CD4-positive, alpha-beta T cell (primary cell): ENCODE measurements at places on chromosomes 6 and 20.
A peak's percentile ranks its signal among the peaks of the same experiment; 100 is the strongest.

GRCh38 chr6:167842457-167842856, 15.7 kb downstream of the AFDN start:
- no peak for DNase-seq

GRCh38 chr6:125046107-125046925, 84.1 kb downstream of the RNF217 start:
- DNase-seq = no peak

- no peak for DNase-seq
Observed at GRCh38 chr6:37669306-37669705, 28.4 kb downstream of the MDGA1 start.

DNA sequence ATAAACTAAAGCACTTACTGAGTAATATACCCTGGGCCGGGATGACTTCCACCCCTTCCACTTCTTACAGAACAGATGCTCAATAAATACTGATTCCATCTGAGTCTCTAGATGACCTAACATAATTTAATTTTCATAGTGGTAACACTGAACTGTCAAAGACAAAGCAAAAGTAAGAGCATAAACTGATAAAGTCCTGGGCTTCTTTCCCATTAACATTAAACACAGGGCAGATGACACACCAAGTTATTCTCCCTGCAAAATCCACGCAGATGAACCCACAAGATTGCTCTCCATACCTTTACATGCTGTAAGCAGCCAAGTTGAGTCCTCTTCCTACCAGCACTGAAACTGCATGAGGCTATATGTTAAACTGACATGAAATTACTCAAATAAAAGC, 27.1 kb downstream of the AGPAT4 start:
- DNase-seq = no peak

GRCh38 chr6:53556986-53557715, 12.2 kb upstream of the GCLC start:
- DNase-seq = no peak

GRCh38 chr6:466564-466963, 75.0 kb downstream of the IRF4 start:
- no peak for DNase-seq

- DNase-seq = no peak
Observed at GRCh38 chr20:13717631-13718044, 67.1 kb downstream of the ESF1 start.

- no peak for DNase-seq
Observed at GRCh38 chr6:3422435-3423070, 34.3 kb downstream of the SLC22A23 start.

DNA sequence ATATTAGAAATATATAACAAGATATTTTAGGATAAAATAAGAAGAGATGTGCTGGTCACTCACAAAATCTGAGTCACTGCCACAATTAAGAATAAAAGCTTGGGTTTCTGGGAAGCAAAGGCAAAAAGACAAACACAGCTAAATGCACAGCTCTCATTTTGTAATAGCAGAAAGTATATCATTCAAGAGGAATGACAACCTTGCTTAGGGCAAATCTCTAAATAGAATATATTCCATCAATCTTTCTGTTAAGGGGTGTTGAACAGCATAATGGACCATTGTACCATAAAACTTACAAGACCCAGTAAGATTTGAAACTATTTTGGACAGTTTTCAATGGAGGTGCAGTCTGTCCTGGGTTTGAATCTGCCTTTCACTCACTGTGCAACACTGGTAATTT, 464.9 kb upstream of the SOX4 start:
- no peak for DNase-seq

DNA sequence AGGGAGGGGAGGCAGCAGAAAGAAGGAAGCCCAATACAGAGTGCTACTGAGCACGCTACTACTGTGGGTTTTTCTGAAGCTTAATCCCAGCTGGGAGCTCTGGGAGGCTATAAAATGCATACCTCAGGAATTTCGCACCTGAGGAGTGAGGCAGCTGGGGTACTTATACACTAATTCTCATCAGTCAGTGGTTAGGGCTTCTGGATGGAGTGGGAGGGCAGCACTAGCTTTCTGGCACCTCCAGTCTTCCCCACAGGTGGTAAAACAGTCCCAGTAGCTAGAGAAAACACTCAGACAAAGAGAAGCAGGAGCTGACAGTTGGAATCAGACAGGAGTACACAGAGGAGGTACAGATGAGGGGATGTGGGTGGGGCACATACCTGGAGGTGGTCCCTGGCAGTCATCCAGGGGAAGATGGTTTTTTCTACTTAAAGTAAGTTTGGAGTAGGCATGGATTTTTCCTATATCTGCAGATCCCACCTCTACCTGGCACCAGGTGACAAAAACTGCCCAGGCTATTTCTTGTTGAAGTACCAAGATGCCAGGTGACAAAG, 37.8 kb downstream of the CPXM1 start:
- DNase-seq = no peak

DNA sequence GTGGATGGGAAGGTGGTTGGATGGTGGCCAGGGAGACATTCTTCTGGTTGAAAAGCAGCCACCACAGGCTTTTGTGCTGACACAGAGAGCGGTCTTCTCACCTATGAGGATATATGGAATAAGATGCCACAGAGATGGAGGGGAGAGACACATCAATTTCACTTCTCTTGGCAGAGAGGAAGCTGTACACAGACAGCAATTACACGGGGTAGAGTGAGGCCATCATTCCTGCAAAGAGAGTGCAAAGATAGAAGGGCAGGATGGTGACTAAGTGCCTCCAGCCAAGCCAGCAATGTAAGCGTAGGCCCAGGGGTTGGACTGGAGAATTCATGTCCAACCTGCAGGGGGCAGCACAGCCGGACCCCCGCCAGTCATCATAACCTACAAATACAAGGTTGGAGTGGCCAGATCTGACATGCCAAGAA, 56.4 kb downstream of the NRN1 start:
- no peak for DNase-seq

- no peak for DNase-seq
Observed at GRCh38 chr20:375265-375889, 5.2 kb upstream of the TRIB3 start.

DNA sequence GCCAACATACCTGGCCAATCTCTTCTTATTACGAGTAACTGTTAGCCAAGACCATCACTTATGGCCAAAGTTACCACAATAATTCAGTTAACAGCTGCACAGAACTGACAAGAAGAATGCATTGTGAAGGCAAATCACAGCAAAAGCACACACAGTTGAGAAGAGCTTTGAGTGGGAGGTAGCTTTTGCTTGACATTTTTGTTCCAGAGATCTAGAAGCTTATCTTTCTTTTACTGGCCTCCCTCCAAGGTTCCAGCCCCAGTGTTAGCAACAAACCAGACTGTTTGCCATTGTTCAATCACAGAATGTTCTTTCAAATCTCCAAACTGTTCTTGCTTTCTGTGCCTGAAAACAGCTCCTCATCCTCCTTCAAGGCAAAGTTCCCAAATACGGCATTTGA, 35.9 kb upstream of the IRAK1BP1 start:
- DNase-seq = no peak

- no peak for DNase-seq
Observed at GRCh38 chr6:41635365-41635764, 2.9 kb upstream of the MDFI start.

- no peak for DNase-seq
Observed at GRCh38 chr6:164569509-164569908, 739.9 kb downstream of the C6orf118 start.

- no peak for DNase-seq
Observed at GRCh38 chr6:91879386-91879995, 1292.6 kb upstream of the MAP3K7 start.

GRCh38 chr20:23269954-23270353, 80.6 kb upstream of the NXT1 start:
- DNase-seq = no peak

GRCh38 chr6:53862662-53863462, 68.1 kb downstream of the LRRC1 start:
- no peak for DNase-seq

DNA sequence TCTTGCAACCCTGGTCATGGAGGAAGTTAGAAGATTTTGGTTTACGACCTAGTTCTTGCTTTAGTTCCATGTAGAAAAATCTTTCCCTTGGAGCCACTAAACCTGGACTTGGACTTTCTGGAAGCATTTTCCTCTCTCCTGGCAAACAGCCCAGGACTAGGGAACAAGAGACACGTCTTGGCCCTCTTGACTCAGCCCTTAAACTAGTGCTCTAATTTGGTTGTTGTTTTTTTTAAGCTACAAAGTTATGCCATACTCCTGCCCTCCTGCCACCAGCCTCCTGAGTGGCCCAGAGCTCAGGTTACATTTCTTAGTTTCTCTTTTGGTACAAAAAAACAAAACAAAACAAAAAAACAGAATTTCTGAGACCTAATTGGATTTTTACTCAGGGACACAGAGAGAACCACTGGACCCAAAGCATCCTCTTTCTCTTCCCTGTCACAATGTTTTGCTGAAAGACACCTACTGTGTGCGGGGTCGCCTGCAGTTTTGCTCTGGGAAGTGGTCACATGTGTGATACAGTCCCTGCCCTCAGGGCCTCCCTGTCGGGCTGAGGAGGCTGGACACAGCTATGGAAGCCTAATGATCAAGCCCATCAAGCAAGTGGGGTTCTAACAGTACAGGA, 32.3 kb upstream of the SCUBE3 start:
- no peak for DNase-seq

- no peak for DNase-seq
Observed at GRCh38 chr20:52926505-52926904, 45.7 kb upstream of the TSHZ2 start.

DNA sequence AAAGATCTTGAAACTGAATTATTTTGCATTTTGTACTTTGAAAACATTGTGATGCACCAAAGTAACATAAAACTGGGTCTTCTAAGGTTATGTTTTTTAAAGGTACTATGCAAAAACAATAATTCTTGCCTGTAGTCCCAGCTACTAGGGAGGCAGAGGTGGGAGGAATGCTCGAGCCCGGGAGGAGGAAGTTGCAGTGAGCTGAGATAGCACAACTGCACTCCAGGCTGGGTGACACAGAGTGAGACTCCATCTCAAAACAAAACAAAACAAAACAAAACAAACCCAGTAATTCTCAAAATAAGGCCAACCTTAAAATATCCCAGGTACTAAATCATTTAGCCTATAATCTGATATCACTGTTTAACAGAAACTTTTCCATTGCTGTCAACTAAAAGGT, 269.6 kb downstream of the KHDC1L start:
- DNase-seq = no peak

GRCh38 chr6:151822252-151823111, 15.0 kb downstream of the ESR1 start:
- no peak for DNase-seq

- DNase-seq = no peak
Observed at GRCh38 chr6:24660105-24660504, 6.6 kb downstream of the TDP2 start.

DNA sequence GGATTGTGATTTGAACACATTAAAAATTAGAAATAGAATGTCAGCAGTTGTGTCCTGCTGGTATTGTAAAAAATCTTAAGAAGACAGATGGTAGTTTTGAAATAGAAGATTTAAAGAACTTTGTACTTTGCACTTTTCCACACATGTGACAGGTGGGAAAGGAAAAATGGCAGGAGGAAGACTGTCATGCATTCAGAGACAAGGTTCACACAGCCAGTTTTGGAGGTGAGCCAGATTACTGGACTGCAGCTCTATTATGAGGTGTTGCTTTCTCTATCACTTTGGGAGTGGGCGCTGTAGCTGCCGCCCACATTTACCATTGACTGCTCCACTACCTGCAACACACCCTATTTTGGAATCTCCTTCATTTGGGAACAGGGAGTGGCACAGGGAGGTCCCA, 12.1 kb upstream of the NDUFAF4 start:
- no peak for DNase-seq

DNA sequence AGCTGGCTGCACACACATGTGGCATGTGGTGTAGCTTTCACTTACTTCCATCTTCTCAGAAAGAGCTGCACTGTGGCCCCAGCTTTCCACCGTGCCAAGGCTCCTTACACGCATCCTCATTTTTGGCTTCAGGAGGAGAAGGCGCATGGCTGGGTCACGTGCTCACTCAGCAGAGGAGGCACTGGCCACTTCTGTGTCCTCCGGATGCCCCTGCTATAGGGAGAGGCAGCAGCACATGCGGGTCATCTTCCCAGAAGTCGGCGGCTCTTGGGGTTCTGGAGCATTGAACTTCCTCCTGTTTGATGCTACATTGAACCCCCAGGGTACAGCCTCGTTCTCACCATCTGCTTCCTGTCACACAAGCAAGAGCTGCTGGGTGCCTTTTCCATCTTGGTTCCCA, 111.3 kb downstream of the FAM120B start:
- DNase-seq = no peak

- DNase-seq = no peak
Observed at GRCh38 chr6:14921170-14921569, 324.7 kb upstream of the JARID2 start.

- DNase-seq = no peak
Observed at GRCh38 chr6:157891544-157892362, 68.7 kb downstream of the SNX9 start.

- DNase-seq = no peak
Observed at GRCh38 chr20:63844511-63844991, 13.5 kb upstream of the ZBTB46 start.

GRCh38 chr6:161618831-161619454, 345.1 kb upstream of the AGPAT4 start:
- DNase-seq = no peak

DNA sequence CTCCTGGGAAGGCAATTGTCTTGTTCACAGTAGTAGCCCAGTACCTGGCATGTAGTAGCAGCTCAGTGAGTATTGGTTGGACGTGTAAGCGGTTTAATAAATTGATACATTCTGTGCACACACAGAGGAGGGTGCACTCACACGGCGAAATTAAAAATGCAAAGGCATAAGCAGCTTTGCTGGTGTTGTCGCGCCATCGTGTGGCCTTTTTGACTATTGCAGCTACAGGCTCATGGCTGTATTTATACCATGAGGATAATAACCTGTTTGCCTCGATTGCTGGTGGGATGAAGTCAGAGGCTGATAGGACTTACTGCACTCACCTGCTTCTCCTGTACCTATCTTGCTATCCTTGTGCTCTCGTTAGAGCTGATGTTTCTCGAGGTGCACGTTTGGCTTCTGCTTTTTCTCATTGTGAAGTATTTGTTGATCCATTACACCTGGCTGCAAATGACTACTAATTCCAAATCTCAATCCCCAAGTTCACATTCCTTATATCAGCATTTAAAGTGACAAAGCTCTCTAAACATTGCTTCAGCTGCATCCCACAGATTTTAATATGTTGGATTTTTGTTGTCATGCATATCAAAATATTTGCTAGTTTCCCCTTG, 61.5 kb downstream of the TBXT start:
- DNase-seq = peak; percentile 3

DNA sequence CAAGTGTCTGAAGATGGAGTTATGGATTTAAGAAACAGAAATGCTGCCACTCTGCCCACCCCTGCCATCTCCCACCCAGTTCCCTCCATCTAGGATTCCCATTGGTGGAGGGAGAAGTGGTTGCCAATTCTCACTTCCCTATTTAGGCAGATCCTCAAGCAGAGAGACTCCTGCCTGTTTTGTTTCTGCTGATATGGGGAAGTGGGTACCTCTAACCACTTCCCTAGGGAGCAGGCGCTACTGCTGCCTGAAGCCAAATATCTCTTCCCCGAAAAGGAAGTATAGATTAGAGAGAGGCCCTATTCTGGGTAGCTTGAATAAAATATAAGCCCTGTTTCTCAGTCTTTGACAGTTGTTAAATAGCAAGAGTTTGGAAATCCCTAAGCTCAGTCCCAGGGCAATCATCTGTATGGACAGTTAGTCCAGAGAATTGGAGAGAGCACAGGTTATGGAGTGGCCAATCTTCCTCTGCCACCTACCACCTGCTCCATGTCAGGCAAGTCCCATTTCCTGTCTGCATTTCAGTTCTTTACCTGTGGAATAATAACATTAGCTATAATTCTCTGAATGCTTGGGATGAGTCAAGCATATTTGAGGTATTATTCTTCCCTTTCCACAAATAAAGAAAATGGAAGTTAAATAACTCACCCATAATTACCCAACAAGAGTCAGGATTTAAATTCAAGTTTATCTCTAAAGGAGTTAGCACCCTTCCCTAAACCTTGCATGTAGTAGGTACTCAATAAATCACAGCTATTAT, 2.6 kb upstream of the ADGB start:
- no peak for DNase-seq
